T-cell (primary cell): ENCODE measurements at places on chromosomes 2 and 18.

GRCh38 chr2:164761737-164762460, 79.7 kb downstream of the COBLL1 start:
- DNase-seq: no peak
- no peaks in the 10 kb centered on the region for H3K36me3 ChIP-seq
- H3K4me3 ChIP-seq: no peak overlapping the region

GRCh38 chr2:212960336-212960735, 191.1 kb downstream of the IKZF2 start:
- no peaks in the 10 kb centered on the region for H3K27me3 ChIP-seq
- no peaks in the 10 kb centered on the region for H3K4me1 ChIP-seq
- no peak overlapping the region for H3K27ac ChIP-seq
- no peaks in the 10 kb centered on the region for H3K36me3 ChIP-seq

- no peaks in the 10 kb centered on the region for H3K4me1 ChIP-seq
- H3K36me3 ChIP-seq: no peaks in the 10 kb centered on the region
- no peaks in the 10 kb centered on the region for H3K27me3 ChIP-seq
These were observed 35.7 kb upstream of the MAT2A start for GRCh38 chr2:85503168-85503850.

DNA sequence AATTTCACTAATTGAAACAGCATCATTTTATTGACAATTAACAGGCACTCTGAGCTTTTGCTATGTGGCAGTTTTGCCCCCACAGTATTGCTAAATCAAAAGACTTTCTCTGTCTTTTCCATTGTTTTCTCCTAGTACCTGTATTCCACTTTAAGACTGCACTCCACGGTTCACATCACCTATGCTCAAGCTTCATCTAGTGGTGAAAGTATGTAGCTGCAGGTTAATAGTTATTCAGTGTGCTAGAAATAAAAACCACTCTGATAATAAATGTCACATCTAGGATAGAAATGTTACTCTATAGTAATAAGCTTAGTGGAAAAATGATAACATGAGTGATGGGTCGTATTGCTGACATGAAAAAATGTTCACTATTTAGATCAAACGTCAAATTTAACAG, 24.6 kb downstream of the ARL6IP6 start:
- no peak overlapping the region for H3K27ac ChIP-seq
- H3K27me3 ChIP-seq: no peaks in the 10 kb centered on the region
- no peak overlapping the region for H3K4me3 ChIP-seq
- DNase-seq: no peak
- no peaks in the 10 kb centered on the region for H3K4me1 ChIP-seq

GRCh38 chr2:51297488-51297887, 265.6 kb upstream of the NRXN1 start:
- H3K4me1 ChIP-seq: no peaks in the 10 kb centered on the region
- DNase-seq: no peak
- H3K36me3 ChIP-seq: no peaks in the 10 kb centered on the region
- no peaks in the 10 kb centered on the region for H3K27me3 ChIP-seq

GRCh38 chr18:32552421-32553030, 81.8 kb upstream of the GAREM1 start:
- no peak overlapping the region for H3K27ac ChIP-seq
- H3K4me3 ChIP-seq: no peak overlapping the region
- no peaks in the 10 kb centered on the region for H3K4me1 ChIP-seq
- no peaks in the 10 kb centered on the region for H3K36me3 ChIP-seq
- H3K27me3 ChIP-seq: peaks cover 8% of the 10 kb centered on the region

- no peaks in the 10 kb centered on the region for H3K27me3 ChIP-seq
- no peaks in the 10 kb centered on the region for H3K36me3 ChIP-seq
- no peak overlapping the region for H3K4me3 ChIP-seq
- H3K27ac ChIP-seq: no peak overlapping the region
These were observed 38.6 kb downstream of the ALPK2 start for GRCh38 chr18:58590254-58590653.

DNA sequence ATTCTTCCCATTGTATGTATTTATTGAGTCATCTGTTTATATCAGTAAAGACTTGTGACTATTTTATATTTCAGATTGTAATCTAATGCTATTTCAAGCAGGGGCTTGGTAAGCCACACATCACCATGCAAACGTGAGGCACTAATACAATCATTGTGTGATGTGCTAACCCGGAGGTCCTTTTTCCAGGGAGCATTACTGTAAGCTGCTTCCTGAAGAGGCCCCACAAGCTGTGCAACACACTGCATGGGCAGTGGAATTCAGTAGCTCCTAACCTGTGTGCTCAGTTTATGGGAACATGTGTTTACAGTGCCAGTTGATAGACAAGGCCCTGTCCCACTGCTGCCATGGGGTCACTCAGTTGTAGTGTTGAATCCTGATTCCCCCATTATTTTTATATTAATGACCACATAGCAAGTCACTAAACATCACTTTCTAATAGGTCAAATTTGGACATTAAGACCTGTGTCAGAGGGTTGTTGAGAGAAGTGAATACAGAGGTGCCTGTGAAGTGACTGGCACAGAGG, 162.9 kb downstream of the FHOD3 start:
- no peaks in the 10 kb centered on the region for H3K36me3 ChIP-seq
- H3K4me3 ChIP-seq: no peak overlapping the region
- no peaks in the 10 kb centered on the region for H3K4me1 ChIP-seq
- H3K27ac ChIP-seq: no peak overlapping the region
- DNase-seq: no peak

DNA sequence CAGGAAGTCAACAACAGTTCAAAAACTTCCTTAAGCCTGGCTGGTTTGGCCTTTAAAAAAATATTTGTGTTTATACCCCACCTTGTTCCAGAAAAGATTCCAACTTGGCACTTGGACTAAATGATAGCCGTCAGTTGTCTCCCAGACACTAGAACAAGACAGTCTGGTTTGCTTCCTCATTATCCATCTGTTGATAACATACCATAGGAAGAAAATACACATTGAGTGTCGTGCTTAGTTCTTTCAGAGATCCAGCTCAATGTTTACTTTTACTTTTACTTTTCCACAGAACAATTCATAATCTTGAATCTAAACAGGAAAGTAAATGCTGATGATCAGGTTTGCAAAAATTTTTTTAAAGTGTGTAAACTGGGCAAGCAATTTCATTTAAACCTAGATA, 2.4 kb upstream of the VPS54 start:
- peaks cover 15% of the 10 kb centered on the region for H3K4me1 ChIP-seq
- H3K27ac ChIP-seq: peak overlapping the region; percentile 16
- H3K4me3 ChIP-seq: no peak overlapping the region
- H3K36me3 ChIP-seq: no peaks in the 10 kb centered on the region
- DNase-seq: no peak
- H3K27me3 ChIP-seq: no peaks in the 10 kb centered on the region

GRCh38 chr18:23239885-23240608, 104.8 kb downstream of the CABLES1 start:
- no peaks in the 10 kb centered on the region for H3K36me3 ChIP-seq
- H3K27me3 ChIP-seq: no peaks in the 10 kb centered on the region
- no peak overlapping the region for H3K4me3 ChIP-seq

GRCh38 chr2:62340994-62341484, 145.1 kb downstream of the B3GNT2 start:
- DNase-seq: no peak
- H3K36me3 ChIP-seq: no peaks in the 10 kb centered on the region
- H3K27me3 ChIP-seq: no peaks in the 10 kb centered on the region
- H3K27ac ChIP-seq: no peak overlapping the region

GRCh38 chr18:11040823-11041656, 108.3 kb downstream of the PIEZO2 start:
- no peaks in the 10 kb centered on the region for H3K27me3 ChIP-seq
- no peak overlapping the region for H3K27ac ChIP-seq
- no peak overlapping the region for H3K4me3 ChIP-seq
- DNase-seq: no peak

DNA sequence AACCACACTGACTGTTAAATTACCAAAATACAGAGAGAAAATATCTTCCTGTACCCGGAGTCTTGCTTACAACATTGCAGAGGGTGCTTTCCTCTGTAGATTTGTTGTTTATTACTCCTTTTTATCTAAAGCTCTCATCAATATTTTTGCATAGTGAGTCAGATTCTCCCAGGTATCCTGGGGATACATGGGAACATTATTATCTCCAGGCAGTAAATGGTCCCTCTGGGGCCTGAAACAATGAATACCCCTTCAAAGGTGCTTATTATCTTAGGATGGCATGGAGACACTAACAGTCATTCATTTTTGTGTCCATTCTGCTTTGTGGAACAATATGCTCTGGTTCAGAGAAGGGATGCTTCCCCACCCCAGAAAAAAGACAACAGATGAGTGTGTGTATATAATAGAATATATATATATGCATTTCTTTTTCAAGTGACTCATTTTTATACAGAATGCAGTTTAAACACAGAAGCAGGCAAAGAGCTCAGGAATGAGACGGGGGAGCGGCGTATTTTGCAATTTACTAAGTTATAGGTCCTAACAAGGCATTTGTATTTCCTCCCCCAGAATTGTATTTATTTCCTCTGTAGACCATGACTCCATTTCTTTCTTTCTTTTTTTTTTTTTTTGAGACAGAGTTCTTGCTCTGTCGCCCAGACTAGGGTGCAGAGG, 424.8 kb upstream of the ZEB2 start:
- H3K27ac ChIP-seq: no peak overlapping the region
- no peaks in the 10 kb centered on the region for H3K36me3 ChIP-seq
- no peak overlapping the region for H3K4me3 ChIP-seq
- no peaks in the 10 kb centered on the region for H3K27me3 ChIP-seq
- DNase-seq: no peak

GRCh38 chr2:110770959-110771431, 38.6 kb downstream of the ACOXL start:
- no peaks in the 10 kb centered on the region for H3K36me3 ChIP-seq
- peaks cover 22% of the 10 kb centered on the region for H3K27me3 ChIP-seq
- no peak overlapping the region for H3K4me3 ChIP-seq
- no peak overlapping the region for H3K27ac ChIP-seq

GRCh38 chr2:118706844-118707243, 140.6 kb downstream of the EN1 start:
- no peak overlapping the region for H3K27ac ChIP-seq
- H3K4me1 ChIP-seq: no peaks in the 10 kb centered on the region
- DNase-seq: no peak
- H3K36me3 ChIP-seq: no peaks in the 10 kb centered on the region
- peaks cover 5% of the 10 kb centered on the region for H3K27me3 ChIP-seq

DNA sequence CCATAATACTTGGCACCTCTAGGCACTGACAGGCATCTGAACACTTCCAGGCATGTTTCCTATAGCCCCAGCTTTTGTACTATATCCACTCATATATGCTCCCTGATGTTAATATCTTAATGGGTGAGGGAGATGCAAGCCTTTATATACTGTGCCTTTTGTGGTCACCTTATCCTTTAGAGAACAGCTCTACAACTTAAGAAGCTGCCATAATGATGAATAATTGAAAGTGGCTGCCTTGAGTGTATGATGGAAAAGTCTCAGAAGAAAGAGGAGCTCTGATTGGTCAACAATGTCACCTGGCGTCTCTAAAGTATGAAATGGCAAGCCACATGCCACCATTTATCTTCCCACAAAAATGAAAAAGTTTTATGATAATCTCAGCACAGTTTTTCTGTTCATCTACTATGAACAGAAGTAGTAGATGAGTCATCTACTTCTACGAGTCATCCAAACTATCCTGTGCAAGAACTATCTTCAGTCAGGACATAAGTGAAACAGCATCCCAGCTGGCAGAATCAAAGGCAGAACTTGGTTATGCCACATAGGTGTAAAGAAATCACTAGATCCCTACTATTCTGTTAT, 997.9 kb upstream of the CELF4 start:
- H3K36me3 ChIP-seq: no peaks in the 10 kb centered on the region
- H3K27ac ChIP-seq: no peak overlapping the region

GRCh38 chr2:129768036-129768386, 211.5 kb upstream of the RAB6C start:
- H3K36me3 ChIP-seq: no peaks in the 10 kb centered on the region
- no peak for DNase-seq
- no peak overlapping the region for H3K27ac ChIP-seq
- H3K27me3 ChIP-seq: no peaks in the 10 kb centered on the region

DNA sequence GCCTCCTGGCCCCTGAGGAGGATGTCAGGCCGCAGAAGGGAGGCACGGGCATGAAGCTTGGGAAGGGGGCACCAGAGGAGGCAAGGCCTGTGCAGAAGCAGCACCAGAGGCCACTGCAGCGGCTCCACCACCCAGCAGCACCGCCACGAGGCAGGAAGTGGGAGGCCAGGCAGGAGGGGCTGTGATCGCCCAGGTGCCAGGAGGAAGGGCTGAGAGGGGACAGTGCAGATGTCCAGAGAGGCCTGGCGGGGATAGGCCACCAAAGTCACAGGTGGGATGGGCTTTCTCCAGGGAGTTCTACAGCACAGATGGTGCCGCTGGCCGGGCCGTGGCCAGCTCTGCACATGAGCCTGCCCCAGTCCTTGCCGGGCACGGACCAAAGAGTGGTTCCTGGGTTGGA, 6.0 kb upstream of the ALPI start:
- H3K27ac ChIP-seq: no peak overlapping the region
- DNase-seq: no peak
- H3K4me3 ChIP-seq: no peak overlapping the region
- H3K4me1 ChIP-seq: no peaks in the 10 kb centered on the region

DNA sequence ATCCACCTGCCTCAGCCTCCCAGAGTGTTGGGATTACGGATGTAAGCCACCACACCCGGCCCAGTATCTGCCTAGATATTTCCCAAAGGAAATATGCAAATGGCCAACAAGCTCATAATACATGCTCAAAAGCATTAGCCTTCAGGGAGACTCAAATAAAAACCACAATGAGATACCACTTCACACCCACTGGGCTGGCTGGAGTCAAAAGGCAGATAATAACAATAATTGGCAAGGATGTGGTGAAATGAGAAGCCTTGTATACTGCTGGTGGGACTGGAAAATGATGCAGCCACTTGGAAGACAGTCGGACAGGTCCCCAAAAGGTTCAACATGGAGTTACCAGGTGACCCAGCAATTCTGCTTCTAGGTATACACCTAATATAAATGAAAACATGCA, 20.5 kb upstream of the ZNF516 start:
- H3K4me3 ChIP-seq: no peak overlapping the region
- no peak for DNase-seq
- no peaks in the 10 kb centered on the region for H3K27me3 ChIP-seq
- no peaks in the 10 kb centered on the region for H3K4me1 ChIP-seq
- H3K27ac ChIP-seq: no peak overlapping the region
- no peaks in the 10 kb centered on the region for H3K36me3 ChIP-seq

GRCh38 chr18:1350931-1351450, 446.3 kb downstream of the ADCYAP1 start:
- H3K36me3 ChIP-seq: no peaks in the 10 kb centered on the region
- H3K4me3 ChIP-seq: no peak overlapping the region
- H3K27me3 ChIP-seq: no peaks in the 10 kb centered on the region
- no peak for DNase-seq
- no peak overlapping the region for H3K27ac ChIP-seq
